ENCODE measurements at places on chromosomes 11 and 22.
A peak's percentile ranks its signal among the peaks of the same experiment; 100 is the strongest.

- no peak for DNase-seq
Observed at GRCh38 chr11:125799808-125800207, 11.9 kb downstream of the PATE3 start.

DNA sequence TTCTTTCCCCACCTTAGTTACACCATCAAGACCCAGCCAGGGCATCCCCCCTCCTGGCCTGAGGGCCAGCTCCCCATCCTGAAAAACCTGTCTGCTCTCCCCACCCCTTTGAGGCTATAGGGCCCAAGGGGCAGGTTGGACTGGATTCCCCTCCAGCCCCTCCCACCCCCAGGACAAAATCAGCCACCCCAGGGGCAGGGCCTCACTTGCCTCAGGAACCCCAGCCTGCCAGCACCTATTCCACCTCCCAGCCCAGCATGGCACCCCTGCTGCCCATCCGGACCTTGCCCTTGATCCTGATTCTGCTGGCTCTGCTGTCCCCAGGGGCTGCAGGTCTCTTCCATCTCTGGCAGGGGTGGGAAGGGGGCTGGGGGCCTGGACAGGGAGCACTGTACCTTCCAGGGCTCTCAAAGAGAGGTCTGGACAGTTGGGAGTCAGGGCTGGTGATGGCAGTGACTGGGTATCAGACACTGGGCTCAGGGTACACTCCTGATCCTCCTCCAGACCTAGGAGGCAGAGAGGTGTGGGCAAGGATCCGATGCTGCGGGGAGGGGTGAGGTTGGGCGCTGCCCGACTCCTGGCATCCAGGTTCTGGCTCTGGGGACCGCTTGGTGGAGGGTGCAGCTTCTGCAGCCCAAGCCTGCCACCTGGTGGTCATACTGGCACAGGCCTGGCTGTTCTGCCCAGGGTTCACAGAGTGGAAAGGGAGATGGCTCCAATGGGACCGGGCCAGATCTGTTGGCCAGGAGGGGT is at the start of gene UPK2:
Gene UPK2 (plus strand): TSS at position 205 of the 753 bp plus-strand sequence. CDS start 53 bp downstream, at position 258.
- DNase-seq, result peak; percentile 75

DNA sequence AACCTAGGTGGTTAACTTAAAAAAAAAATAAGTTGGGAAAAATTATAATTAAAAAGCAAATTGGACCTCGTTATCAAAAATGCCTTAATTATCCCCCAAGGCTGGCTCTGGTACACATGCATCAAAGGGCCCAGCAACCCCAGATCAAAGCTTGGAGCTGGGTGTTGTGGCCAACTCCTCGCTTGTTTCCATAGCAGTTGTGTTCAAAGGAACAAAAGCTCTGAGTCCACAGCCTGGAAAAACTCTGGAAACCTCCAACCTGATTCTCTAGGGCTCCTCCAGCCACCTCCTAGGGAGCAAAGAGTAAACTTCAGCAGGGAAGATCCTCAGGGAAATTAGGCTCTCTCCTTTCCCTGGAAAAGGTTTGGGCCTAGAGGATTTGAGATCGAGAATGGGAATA is 149.4 kb downstream of the NXPE2 start:
- no peak for DNase-seq

GRCh38 chr11:17972987-17973386 is 39.9 kb downstream of the SERGEF start:
- DNase-seq, result peak; percentile 84

DNA sequence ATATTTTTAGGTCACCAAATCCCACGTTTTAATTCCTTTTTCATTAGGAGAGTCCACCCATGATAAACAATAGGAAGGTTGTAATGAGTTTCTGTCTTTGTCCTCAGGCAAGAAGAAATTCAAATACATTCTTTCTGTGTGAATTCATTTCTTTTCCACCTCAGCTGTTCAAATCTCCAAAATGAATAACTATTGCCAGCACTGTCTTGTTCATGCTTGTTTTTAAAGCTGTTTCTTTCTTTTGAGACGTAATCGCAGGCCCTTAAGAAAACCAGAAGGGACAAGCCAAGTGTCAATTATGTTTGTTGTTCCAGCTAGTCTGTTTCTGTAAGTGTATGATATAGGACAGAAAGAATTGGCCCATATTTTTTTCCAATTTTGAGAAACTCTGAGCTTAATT is 20.2 kb downstream of the MMP27 start:
- DNase-seq, result peak; percentile 4

DNA sequence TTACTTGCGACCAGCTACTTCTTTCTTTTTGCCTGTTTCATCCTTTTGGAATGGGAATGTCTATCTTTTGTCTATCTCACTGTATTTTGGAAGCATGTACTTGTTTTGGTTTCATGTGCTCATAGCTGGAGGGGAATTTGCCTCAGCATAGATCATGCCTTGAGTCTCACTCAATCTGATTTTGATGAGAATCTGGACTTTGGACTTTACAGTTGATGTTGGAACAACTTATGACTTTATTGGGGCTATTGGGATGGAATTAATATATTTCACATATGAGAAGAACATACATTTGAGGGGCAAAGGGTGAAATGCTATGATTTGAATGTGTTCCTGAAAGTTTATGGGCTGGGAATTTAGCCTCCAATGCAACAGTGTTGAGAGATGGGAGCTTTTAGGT is 206.2 kb upstream of the DDI1 start:
- DNase-seq, result no peak

DNA sequence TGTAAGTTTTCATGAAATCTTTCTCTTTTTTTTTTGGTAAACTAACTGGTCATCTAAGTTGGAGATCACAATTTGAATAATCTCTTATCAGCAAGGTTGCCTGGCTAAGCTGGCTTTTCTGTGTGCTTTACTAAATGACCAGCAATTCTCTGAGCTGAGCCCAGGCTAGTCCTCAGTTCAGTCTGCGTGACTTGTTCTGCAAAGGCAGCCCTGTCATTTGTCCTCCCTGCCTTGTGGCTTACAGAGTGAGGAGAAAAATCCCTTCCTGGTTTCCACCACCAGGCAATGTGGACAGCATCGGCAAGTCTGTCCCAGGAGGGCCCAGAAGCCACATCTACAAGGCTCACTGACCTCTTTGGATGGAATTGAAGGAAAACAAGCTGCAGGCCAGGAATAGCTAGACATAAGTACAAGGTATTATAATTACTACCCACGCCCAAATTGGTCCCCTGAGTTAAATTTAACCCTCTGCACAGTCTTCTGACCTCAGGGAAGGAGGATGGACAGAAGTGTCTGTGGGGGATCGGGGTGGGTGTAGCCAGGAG is 108.6 kb downstream of the SCN3B start:
- no peak for DNase-seq

- DNase-seq, result no peak
Observed at GRCh38 chr11:75208446-75208845, 32.1 kb upstream of the TPBGL start.

DNA sequence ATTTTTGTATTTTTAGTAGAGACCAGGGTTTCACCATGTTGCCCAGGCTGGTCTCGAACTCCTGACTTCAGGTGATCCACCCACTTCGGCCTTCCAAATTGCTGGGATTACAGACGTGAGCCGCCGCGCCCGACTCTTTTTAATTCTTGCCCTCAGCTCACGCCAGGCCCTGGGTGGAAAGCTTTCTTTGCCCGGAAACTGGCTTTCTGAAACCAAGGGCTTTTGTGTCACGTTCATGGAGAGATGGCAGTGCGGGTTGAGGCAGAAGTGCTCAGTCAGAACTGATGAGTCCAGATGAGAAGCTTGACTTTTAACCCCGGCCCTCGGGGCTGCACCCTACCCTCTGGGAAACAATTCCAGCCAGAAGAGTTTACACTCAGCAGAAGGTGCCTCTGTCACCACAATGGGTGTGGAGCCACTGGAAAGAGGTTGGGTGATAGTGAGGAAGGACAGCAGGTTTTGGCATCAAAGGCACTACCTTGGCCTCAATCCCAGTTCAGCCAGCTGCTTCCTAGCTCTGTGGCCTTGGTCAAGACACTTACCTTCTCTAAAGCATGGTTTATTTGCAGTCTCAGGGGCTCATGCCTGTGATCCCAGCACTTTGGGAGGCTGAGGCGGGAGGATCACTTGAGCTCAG is 890 bp upstream of the ARFGAP3 start:
- no peak for DNase-seq

DNA sequence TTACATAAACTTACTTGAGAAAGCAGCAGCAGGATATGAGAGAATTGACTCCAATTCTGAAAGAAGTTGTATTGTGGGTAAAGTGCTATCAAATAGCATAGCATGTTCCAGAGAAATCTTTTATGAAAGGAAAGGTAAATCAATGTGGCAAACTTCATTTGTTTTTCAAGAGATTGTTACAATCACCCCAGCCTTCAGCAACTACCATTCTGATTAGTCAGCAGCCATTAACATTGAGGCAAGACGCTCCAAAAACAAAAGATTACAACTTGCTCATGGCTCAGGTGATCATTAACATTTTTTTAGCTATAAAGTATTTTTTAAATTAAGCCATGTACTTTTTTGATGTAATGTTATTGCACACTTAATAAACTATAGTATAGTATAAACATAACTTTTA is 357.2 kb downstream of the TMEM135 start:
- no peak for DNase-seq

GRCh38 chr11:109425554-109425953 is 3.6 kb downstream of the C11orf87 start:
- DNase-seq, result no peak

GRCh38 chr11:69931994-69932910 is 113.0 kb upstream of the FGF3 start:
- DNase-seq, result no peak

GRCh38 chr22:38404419-38404818 is 50.6 kb downstream of the KCNJ4 start:
- no peak for DNase-seq
